ENCODE measurements at places on chromosomes 2 and 18. TPM values are rescaled to one million over a fixed set of nuclear protein-coding genes. Genes with fewer than 3 reads are reported as not detected.

DNA sequence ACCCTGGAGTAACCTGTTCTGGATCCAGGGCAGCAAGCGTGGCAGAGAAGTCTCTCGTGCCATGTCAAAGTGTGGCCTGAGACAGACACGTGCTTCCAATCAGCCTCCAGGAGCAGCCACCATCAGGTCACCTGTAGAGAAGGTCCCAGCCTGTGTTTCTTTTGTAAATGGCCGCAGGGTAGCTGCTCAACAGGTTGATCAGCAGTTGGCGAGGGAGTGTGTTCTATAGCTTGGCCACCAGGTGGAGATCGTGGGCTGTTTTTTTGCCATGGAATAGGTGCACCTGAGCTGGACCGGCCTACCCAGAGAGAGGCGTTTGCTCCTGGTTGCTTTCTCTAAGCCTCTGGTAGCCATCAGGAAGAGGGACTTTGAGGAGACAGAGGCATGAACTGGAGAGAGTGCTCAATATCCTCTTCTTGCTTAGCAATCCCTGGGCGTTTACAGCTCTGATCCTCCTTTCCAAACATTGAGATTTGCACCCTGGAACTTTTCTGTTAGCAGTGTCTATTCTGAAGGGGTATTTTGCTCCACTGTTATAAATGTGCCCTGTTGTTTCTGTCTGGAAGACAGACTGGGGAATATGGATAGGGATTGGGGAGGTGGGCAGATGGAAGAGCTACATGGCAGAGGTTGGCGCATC is 34.2 kb upstream of the EN1 start:
- DNase-seq = peak; percentile 60

DNA sequence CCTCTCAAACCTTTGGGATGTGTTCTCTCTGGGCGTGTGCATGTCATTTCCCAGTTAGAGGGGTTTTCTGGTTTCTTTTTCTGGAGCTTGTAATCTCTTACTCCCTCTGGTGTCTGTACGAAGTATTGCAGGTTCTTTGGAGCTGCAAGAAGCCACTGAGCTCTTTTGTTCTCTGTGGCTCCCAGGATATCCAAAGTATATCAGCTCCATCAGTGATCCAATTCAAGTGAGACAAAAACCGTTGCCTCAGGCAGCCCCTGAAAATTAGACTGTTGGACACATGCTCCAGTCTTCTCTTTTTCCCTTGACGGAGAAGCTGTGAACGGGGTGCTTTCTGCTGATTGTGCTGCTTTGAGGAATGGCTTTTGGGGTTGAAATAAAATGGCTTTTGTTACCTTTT is 59.0 kb upstream of the LDLRAD4 start:
- DNase-seq = peak; percentile 93

- DNase-seq = no peak
These were observed 780.1 kb upstream of the LINC00305 start for GRCh38 chr18:64929036-64929435.

DNA sequence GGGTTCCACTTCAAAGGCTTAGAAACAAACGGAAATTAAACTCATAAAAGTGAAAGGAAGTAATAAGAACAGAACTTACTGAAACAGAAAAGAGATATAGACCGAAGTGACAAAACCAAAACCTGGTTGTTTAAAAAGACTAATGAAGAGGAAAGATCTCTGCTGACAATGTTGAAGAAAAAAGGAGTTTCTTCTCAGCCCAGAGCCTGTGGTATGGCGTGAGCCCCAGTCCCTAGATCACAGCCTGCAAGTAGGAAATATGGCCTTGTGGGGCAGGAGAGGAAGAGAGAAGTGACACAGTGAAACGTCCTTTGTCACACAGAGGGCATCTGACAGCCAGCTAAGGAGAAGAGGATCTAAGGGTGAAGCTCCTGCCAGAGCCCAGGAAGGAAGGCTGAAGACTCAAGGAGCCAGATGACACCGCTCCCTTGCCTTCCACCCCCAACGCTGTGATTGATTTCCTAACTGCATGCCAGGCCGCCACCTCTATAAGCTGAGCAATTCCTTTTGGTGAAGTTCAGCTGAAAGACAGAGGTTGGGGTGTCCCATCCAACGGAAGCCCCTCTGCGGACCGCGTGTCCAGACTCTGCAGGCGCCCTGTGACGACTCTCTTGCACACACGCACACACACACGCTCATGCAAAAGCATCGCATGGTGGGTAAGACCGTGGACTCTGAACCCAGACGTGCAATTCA is 141.1 kb downstream of the HDAC4 start:
- DNase-seq = no peak

GRCh38 chr2:23943666-23944065 is 3.4 kb downstream of the UBXN2A start:
- DNase-seq = no peak

GRCh38 chr2:203451689-203452088 is 83.4 kb downstream of the RAPH1 start:
- DNase-seq = no peak

DNA sequence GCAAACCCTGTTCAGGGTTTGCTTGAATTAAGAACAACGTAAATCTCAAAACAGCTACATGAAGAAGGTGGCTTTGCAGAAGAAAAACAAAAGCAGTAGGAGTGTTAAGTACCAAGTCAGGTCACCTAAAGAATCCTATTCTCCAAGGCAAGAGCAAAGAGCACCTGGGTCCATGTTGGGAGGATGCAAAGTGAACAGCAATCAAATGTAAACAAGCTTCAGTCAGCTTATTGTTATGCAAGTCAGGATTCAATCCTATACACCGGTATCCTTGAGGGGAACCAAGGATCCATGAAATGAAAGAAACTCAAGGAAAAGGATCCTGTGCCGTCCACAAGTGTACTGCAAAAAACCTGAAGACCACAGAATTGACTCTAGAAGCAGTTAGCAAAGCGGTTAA is 261.0 kb upstream of the DDX18 start:
- DNase-seq = no peak

DNA sequence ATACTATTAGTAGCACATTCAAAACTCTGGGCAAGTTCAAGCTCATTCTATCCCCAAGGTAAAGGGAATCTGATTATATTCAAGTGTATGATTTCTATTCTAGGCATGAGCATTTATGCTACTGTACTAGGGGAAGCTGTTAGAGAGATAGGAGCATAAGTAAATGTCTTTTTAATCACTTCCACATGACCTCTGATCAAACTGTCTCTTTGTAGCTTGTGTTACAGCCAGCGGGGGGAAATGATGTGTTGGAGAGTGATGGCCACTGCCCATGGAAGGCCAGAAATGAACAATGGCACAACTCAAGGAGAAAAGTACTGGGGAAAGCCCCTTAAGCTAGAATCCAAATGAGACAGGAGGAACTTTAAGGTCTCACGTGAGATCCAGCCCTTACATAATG is 894.9 kb upstream of the CDH2 start:
- DNase-seq = peak; percentile 0

DNA sequence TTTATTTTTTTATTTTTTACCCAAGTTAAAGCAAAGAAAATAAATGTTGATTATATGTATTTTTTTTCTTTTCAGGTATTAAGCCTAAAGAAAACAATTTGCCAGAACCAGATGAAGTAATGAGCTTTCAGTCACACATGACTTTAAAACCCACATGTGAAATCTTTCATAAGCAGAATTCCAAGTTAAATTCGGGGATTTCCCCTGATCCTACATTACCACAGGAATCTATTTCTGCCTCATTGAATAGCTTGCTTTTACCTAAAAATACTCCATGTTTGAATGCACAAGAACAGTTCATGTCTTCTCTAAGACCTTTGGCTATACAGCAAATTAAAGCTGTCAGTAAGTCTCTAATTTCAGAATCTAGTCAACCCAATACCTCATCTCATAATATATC is 26.6 kb downstream of the GEN1 start:
- DNase-seq = peak; percentile 17

DNA sequence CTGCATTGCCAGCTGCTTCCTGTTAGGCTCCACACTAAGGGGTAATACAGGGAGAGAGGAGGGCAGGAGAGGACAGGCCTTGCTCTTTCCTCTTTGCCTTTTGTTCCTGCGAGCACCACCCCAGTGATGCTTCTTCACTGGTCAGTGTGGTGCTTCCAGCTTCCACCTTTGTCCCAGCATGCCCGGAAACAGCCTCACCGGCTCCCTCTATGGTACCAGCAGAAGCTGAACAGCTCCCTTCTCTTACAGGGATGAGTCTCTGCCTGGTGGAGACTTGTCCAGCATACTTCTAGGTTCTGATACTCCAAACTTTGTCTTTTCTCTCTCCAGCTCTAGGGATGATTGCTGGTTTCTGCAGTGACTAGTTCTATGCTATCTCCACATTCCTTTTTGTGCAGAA is 413.3 kb downstream of the TSN start:
- DNase-seq = peak; percentile 33

DNA sequence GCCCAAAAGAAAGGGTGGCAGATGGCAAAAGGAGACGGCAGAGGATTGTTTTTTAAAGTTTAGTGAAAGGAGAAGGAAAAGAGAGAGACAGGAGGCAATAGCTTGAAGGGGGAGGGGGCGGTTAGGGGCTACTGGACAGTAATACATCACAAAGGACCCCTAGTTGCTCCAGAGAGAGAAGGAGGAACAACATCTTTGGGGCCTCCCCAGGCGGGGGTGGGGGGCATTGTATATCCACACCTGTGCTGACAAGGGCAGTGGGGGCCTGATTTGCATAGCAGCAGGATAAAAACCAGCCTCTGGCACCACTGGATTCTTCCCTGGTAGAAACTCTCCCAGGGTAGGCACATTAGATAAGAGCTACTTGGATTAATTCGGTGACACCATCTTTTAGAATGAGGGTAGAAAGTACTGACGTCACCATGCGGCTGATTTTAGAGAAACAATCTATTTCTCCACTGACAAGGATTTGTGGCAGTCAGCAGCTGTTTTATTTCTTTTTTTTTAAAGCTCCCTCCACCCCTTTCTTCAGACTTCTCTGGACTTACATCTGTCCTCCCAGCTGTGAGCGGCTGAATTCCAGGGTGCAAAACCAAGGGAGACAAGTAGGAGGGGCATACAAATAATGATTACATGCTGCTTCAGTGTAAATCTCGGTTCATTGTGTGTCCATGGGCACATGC is 199.8 kb upstream of the NRP2 start:
- no peak for DNase-seq

- no peak for DNase-seq
These were observed 65.6 kb upstream of the UBXN4 start for GRCh38 chr2:135676031-135676430.

DNA sequence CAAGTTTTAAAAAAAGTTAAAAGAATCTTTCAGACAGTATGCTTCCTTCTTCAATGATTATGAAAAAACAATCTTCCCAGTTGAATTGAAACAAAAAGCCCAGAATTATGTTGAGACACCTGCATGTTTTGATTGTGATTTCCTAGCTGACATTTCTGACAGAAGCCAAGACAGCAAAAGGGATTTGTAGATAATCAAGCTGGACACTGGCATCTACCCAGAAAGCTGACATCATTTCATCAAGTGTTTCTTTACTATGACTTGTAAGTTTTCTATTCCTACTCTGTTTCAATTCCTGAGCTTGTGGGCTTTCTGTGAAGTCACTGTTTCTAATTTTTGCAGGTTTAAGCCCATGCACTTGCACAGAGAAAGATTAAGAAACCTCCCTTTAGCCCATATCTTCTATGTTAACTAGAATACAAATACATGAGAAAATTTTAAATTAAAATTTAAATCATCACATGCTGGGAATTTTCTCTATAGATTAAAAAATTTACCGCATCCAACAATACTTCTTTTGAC is 82.9 kb upstream of the CCDC85A start:
- DNase-seq = no peak

GPC1 gene
- total RNA-seq = 5.8 TPM

STK39 gene
- 8.9 TPM for total RNA-seq

NDC80 gene
- 27.7 TPM for total RNA-seq

GPR45 gene
- 0.98 TPM for total RNA-seq

POLR1B gene
- total RNA-seq = 32.0 TPM

BOK gene
- total RNA-seq = 9.0 TPM

GPBAR1 gene
- total RNA-seq = not detected
